ENCODE measurements at places on chromosomes 16 and 17.

- H3K27me3 ChIP-seq, result no peaks in the 10 kb centered on the region
- no peak overlapping the region for H3K27ac ChIP-seq
- H3K36me3 ChIP-seq, result no peaks in the 10 kb centered on the region
Measured at GRCh38 chr16:27232061-27232900, 29.0 kb downstream of the KDM8 start.

DNA sequence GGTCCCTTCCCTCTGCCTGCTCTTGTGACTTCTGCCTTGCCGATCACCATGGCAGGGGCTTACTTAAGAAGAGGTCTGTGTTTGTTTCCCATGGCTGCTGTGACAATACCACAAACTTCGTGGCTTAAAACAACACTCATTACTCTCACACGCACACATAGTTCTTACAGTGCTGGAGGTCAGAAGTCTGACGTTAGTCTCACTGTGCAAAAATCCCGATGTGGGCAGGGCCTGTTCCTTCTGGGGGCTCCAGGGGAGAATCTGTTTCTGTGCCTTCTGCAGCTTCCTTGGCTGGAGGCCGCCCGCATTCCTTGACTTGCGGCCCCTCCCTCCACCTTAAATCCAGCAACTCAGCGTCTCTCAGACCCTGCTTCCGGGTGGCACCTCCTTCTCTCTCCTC, 249.2 kb upstream of the GSE1 start:
- H3K4me1 ChIP-seq, result peaks cover 75% of the 10 kb centered on the region
- H3K36me3 ChIP-seq, result no peaks in the 10 kb centered on the region
- no peak for DNase-seq
- no peaks in the 10 kb centered on the region for H3K27me3 ChIP-seq
- peak overlapping the region; percentile 20 for H3K4me3 ChIP-seq

- no peak overlapping the region for H3K27ac ChIP-seq
- H3K4me1 ChIP-seq, result no peaks in the 10 kb centered on the region
- no peaks in the 10 kb centered on the region for H3K36me3 ChIP-seq
- peaks cover 25% of the 10 kb centered on the region for H3K27me3 ChIP-seq
- H3K4me3 ChIP-seq, result no peak overlapping the region
- no peak for DNase-seq
Measured at GRCh38 chr16:27838536-27839175, 224.9 kb downstream of the GSG1L start.

DNA sequence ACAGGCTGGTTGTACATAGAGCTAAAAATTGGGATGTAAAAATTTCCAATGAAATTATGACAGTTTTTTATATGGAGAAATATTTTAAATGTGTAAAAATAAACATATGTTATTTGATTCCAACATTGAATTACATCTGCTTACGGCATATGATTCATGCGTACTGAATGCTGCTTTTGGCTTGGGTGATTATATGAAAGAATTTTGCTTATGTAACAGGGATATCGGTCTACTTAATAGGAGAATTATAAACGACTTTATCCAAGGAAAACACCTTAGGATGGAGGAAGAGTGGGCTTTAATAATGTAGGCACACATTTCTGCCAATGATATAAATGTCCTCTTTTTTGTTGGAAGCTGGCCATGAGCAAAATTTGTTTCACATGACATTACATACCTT, 197.3 kb upstream of the GOT2 start:
- no peak overlapping the region for H3K27ac ChIP-seq
- peaks cover 10% of the 10 kb centered on the region for H3K4me1 ChIP-seq
- H3K36me3 ChIP-seq, result no peaks in the 10 kb centered on the region

DNA sequence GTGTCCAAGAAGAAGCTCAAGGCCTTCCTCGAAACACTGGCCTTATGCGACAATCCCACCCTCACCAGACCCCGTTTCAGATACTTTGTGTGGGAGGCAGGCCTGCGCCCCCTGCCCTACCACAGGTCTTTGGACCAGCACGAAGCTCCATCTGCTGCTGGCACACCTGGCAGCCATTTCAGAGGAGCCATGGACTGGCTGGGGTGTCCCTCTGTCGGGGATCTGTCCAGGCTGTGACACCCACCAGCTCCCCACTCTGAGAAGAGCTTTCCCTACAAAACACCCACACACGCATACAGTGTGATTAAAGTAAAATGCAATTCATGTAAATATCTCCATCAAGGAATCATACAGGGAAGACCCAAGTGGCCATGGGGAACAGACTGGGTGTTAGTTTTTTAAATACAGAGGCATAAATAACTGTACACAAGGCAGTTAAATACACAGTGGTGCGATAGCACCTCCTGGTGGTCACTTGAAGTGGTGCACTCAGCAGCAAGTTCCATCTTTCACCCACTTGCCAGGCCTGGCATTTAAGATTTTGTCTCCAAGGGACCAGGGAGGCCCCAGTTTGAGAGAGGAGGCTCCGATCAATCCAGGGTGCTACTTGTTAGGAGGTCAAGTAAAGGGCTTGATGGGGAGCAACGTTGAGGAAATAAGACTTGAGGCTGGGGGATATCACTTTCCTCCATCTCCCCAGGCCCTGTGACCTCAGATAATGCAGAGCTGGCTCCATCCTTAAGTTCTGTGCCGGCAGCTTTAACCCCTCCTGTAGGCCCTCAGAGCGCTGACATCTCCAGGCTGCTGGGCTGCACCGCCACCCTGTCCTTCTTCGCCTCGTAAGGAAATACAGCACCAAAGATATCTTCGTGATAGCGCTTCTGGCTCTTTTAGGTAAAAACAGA, 43.6 kb downstream of the NOS2 start:
- no peaks in the 10 kb centered on the region for H3K4me1 ChIP-seq
- no peak overlapping the region for H3K27ac ChIP-seq
- peaks cover 6% of the 10 kb centered on the region for H3K27me3 ChIP-seq
- no peaks in the 10 kb centered on the region for H3K36me3 ChIP-seq

DNA sequence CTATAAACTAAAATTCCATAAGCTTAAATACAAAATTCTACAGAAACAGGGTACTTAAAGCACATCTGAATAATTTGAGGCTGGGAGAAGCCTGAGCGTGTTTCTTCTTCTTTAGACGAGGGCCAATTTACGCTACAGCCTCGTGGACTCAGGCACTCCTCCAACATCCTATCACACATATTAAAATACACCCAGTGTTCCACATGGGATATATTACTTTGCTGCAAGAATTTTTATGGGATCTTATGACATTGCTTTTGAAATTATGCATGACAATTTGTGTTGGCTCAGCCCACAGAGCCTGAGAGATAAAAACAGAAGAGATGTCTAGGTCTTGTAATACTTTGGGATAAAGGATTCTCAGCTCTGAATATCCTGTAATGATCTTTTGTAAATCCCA, 3.5 kb upstream of the TANGO6 start:
- H3K27me3 ChIP-seq, result no peaks in the 10 kb centered on the region
- H3K4me1 ChIP-seq, result peaks cover 12% of the 10 kb centered on the region
- H3K27ac ChIP-seq, result no peak overlapping the region
- no peak for DNase-seq
- no peaks in the 10 kb centered on the region for H3K36me3 ChIP-seq

GRCh38 chr17:50824429-50824828, 11.0 kb upstream of the WFIKKN2 start:
- no peak overlapping the region for H3K27ac ChIP-seq
- H3K4me3 ChIP-seq, result no peak overlapping the region
- peaks cover 2% of the 10 kb centered on the region for H3K4me1 ChIP-seq
- no peak for DNase-seq
- H3K36me3 ChIP-seq, result no peaks in the 10 kb centered on the region
- H3K27me3 ChIP-seq, result peaks cover 44% of the 10 kb centered on the region

GRCh38 chr16:35569413-35569812, 2110.0 kb downstream of the TP53TG3F start:
- H3K4me3 ChIP-seq, result no peak overlapping the region
- no peaks in the 10 kb centered on the region for H3K27me3 ChIP-seq
- peaks cover 2% of the 10 kb centered on the region for H3K36me3 ChIP-seq

DNA sequence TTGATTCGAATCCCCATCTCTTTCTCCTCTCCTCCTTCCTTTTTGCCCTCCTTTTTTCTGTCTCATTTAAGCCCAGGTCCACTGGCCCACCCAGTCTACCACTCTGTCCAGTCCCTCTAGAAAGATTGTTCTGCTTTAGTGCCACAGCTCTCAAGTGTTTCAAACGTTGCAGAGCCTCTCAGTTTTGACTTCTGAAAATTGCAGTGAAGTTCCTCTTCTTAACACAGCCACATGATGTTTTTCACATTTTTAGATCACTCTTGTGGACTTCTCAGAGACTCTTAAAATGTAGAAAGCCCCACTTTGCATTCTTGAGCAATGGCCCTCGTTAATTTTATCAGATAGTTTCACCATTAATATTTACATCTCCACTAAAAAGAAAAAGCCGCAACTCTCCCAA, 253.1 kb downstream of the HAPSTR1 start:
- H3K36me3 ChIP-seq, result no peaks in the 10 kb centered on the region
- no peak overlapping the region for H3K27ac ChIP-seq
- no peaks in the 10 kb centered on the region for H3K4me1 ChIP-seq
- no peak for DNase-seq

GRCh38 chr17:70859829-70860228, 690.5 kb downstream of the KCNJ2 start:
- peaks cover 9% of the 10 kb centered on the region for H3K4me1 ChIP-seq
- no peaks in the 10 kb centered on the region for H3K27me3 ChIP-seq
- no peak overlapping the region for H3K4me3 ChIP-seq

DNA sequence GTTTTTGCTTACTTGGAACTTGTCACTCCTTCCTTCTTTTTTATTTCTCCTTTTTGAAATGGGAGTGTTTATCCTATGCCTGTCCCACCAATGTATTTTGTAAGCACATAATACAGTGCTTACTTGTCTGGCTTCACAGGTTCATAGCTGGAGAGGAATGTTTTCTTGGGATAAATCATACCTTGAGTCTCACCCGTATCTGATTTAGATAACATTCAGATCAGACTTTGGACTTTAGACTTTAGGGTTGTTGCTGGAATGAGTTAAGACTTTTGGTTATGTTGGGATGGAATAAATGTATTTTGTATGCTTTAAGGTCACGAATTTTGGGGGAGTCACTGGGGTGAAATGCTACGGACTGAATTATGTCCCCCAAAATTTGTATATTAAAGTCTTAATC, 13.0 kb upstream of the LRRC75A start:
- H3K36me3 ChIP-seq, result no peaks in the 10 kb centered on the region
- no peak overlapping the region for H3K27ac ChIP-seq
- DNase-seq, result no peak
- peaks cover 17% of the 10 kb centered on the region for H3K27me3 ChIP-seq

DNA sequence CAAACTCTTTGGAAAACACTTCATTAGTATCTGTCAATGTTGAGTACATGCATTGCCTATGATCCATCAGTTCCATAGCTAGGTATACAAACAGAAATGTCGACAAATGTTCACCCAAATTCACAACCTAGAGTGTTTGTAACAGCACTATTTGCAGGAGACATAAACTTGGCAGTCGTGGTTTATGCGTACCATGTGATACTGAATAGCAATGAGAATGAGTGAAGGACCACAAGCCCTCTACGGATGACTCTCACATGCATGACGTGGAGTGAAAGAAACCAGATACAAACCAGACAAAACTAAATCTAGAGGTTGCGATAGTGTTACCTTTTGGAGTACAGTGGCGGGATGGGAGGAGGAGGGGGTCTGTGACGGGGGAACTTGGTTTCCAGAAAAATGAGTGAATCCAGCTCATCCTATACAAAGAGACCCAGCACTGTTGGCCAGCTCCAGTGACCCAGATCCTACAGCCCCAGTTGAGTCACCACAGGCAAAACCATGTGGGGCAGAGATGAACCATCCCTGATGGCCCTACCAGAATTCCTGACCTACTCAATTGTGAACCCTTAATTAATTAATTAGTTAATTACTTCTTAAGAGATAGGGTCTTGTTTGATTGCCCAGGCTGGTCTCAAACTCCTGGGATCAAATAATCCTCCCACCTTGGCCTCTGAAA, 15.9 kb upstream of the ULK2 start:
- no peaks in the 10 kb centered on the region for H3K4me1 ChIP-seq
- H3K27me3 ChIP-seq, result peaks cover 10% of the 10 kb centered on the region
- H3K36me3 ChIP-seq, result no peaks in the 10 kb centered on the region
- DNase-seq, result no peak

GRCh38 chr16:74080311-74080710, 216.3 kb upstream of the PSMD7 start:
- peaks cover under 1% of the 10 kb centered on the region for H3K27me3 ChIP-seq
- no peak overlapping the region for H3K27ac ChIP-seq
- H3K36me3 ChIP-seq, result no peaks in the 10 kb centered on the region
- DNase-seq, result no peak
- H3K4me3 ChIP-seq, result no peak overlapping the region
- H3K4me1 ChIP-seq, result no peaks in the 10 kb centered on the region

GRCh38 chr17:80873307-80873951, 118.2 kb upstream of the CHMP6 start:
- no peaks in the 10 kb centered on the region for H3K27me3 ChIP-seq
- peak overlapping the region; percentile 74 for H3K27ac ChIP-seq
- peaks cover 3% of the 10 kb centered on the region for H3K36me3 ChIP-seq

DNA sequence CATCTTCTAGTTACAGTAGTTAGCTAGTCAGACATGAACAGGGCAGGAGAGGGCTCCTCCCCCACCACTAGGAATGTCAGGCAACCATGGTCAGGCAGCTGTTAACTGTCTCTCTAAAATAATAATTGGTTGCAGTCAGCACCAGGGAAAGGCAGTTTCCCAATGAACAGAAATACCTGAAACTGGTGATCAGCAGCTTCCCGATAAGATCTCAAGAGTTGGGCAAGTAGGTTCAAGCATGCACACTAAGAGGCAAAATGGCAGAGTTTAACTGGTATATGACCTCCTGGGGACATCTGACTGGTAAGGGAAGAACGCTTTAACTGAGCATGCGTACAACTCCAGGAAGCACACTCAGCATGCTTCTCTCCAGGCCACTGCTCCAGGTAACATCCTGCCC, 12.6 kb upstream of the XYLT1 start:
- H3K27me3 ChIP-seq, result peaks cover 20% of the 10 kb centered on the region
- no peak overlapping the region for H3K27ac ChIP-seq
- no peak for DNase-seq
- no peaks in the 10 kb centered on the region for H3K4me1 ChIP-seq
- H3K36me3 ChIP-seq, result no peaks in the 10 kb centered on the region

- H3K27ac ChIP-seq, result no peak overlapping the region
- no peak overlapping the region for H3K4me3 ChIP-seq
Measured at GRCh38 chr16:49987381-49987780, 37.6 kb upstream of the CNEP1R1 start.

GRCh38 chr17:78039581-78039980, 81.1 kb downstream of the TNRC6C start:
- H3K4me1 ChIP-seq, result no peaks in the 10 kb centered on the region
- H3K27ac ChIP-seq, result no peak overlapping the region
- no peak overlapping the region for H3K4me3 ChIP-seq
- H3K36me3 ChIP-seq, result peaks cover 21% of the 10 kb centered on the region

GRCh38 chr16:89025636-89026035, 48.6 kb upstream of the CBFA2T3 start:
- DNase-seq, result no peak
- H3K27me3 ChIP-seq, result peaks cover 20% of the 10 kb centered on the region
- no peak overlapping the region for H3K27ac ChIP-seq
- H3K4me1 ChIP-seq, result no peaks in the 10 kb centered on the region

DNA sequence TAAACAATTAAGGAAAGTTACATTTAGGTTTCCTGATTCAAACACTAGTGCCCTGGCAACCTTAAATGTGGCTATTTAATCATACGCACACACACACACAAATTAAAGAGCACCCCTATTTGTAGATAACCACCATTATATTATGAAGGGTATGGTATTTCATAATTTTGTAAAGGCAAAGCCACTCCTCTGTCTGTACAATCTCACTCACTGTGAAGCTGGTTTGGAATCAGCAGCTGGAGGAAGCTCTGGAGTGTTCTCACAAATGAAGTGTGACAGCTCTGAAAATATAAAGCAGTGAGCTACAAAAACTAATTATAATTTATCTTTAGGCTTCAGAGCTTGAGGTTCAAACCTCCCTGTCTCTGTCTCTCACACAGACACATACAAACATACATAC, 57.9 kb upstream of the KCNJ16 start:
- no peak for DNase-seq
- H3K27me3 ChIP-seq, result no peaks in the 10 kb centered on the region
- no peak overlapping the region for H3K4me3 ChIP-seq
- peaks cover 3% of the 10 kb centered on the region for H3K4me1 ChIP-seq
